Activated T-cell treated with anti-CD3 and anti-CD28 coated beads, Interleukin-2, amount 50 U/mL, for 72 hours (primary cell): ENCODE measurements at places on chromosomes 16 and 17. TPM values are rescaled to one million over a fixed set of nuclear protein-coding genes. Genes with fewer than 3 reads are reported as not detected.

- no peak for DNase-seq
Measured at GRCh38 chr17:82772026-82772425, 20.2 kb downstream of the TBCD start.

- no peak for DNase-seq
Measured at GRCh38 chr17:15238676-15239422, 26.3 kb downstream of the PMP22 start.

GRCh38 chr17:76314392-76315227 lies 6.5 kb upstream of the QRICH2 start:
- DNase-seq, result no peak

DNA sequence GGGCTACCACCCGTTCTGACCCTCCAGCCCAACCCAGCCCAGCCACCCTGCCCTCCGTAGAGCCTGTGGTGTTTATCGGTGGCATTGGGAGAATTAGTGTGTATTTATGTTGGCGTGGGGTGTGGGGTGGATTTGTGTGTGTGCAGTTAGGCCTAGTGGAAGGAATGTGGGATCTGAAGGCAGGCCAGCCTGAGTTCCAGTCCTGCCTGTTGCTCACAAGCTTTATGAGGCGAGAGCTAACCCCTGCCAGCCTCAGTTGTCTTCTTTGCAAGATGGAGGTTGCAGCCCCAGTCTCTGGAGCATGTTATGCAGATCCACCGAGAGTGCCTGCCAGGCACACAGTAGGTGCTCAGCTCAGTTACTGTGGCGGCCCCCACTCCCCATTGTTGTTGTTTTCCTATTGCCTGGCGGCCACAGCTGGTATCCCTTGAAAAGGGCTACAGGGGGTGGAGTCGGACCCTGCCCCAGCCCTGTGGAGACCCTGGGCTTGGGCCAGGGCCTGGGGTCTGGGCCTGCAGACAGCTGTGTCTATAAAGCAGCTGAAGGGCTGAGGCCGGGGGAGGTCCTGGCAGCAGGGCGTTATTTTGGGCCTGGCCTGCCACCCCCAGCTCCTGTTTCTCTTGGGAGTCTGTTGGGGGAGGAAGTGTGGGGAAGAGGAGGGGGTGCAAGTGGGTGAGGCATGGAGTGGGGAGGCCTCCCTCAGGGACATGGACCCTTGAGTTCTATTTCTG lies 5.1 kb downstream of the ERBB2 start:
- no peak for DNase-seq

- DNase-seq, result no peak
Measured at GRCh38 chr17:69669441-69670178, 255.1 kb downstream of the MAP2K6 start.

KRT15 gene
- total RNA-seq, result not detected

PYY gene
- not detected for total RNA-seq

MT1A gene
- total RNA-seq, result 1.5 TPM

HS3ST6 gene
- total RNA-seq, result not detected

APOBR gene
- total RNA-seq, result 2.7 TPM
